ENCODE measurements at places on chromosomes 2 and 18.

GRCh38 chr2:12847694-12848575 is 131.2 kb downstream of the TRIB2 start:
- peak; percentile 23 for DNase-seq

GRCh38 chr2:101327863-101328394 is 19.4 kb upstream of the RNF149 start:
- no peak for DNase-seq

GRCh38 chr2:6506361-6506794 is 359.3 kb downstream of the CMPK2 start:
- DNase-seq = peak; percentile 4

GRCh38 chr2:11582862-11583752 is 49.3 kb downstream of the GREB1 start:
- DNase-seq = peak; percentile 53

- DNase-seq = no peak
Measured at GRCh38 chr2:236169741-236170589, 1.8 kb upstream of the GBX2 start.

- no peak for DNase-seq
Measured at GRCh38 chr18:48942554-48943261, 8.1 kb downstream of the SMAD7 start.

DNA sequence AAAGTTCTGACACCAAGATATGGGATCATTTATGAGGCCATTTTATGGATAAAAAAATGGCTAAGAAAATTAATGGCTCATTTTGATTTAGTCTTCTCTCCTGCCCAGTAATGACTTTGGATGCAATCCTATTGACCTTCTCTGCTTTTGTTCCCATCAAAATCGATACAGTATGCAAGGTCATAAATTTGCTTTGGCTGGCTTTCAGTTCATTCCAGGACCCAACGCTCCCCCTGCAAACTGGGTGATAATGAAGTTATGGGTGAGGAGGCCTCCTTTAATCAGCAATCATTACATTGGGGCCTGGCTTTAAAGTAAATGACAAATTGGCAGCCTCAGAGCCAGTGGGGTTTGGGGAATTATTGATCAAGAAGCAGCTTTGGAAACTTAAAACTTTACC is 351.8 kb upstream of the GYPC start:
- DNase-seq = no peak

- DNase-seq = no peak
Measured at GRCh38 chr2:144331674-144332355, 188.1 kb downstream of the ZEB2 start.

- DNase-seq = no peak
Measured at GRCh38 chr18:10197097-10197496, 257.3 kb upstream of the APCDD1 start.

DNA sequence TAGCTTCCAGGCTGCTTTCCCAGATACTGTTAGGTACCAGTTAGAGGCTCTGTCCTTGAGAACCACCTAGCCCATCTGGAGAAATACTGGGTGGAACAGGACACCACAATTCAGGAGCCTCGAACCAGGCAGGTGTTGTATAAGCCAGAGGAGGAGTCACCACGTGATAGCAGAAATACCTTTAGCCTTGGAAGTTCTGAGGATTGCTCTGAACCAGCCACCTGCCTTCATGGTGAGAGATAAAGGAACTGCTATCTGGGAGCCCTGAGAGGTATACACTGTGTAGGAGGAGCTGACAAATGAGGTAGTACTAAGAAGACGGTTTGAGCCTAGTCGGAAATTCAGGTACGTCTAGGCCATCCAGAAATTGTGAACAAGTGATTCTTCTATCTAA is 7.6 kb upstream of the GPBAR1 start:
- no peak for DNase-seq

- no peak for DNase-seq
Measured at GRCh38 chr2:206859330-206859739, 80.0 kb upstream of the CPO start.

- DNase-seq = no peak
Measured at GRCh38 chr2:101272045-101272784, 19.5 kb downstream of the CNOT11 start.

GRCh38 chr2:236557306-236558030 is 12.2 kb upstream of the ACKR3 start:
- no peak for DNase-seq

DNA sequence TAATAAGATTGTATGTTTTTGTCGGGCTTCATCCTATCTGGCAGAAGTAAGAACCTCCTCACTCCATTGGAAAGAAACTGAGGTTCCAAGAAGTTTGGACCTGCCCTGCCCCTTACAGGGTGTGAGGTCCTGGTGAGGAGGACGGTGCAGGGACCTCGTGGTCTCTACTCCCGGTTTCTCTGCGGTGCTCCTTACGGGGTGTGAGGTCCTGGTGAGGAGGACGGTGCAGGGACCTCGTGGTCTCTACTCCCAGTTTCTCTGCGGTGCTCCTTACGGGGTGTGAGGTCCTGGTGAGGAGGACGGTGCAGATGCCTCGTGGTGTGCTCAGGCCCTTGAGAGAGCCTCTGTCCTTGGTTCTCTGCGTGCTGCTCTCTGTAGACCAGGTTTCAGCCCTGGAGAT is 5.2 kb downstream of the CTDP1 start:
- no peak for DNase-seq

DNA sequence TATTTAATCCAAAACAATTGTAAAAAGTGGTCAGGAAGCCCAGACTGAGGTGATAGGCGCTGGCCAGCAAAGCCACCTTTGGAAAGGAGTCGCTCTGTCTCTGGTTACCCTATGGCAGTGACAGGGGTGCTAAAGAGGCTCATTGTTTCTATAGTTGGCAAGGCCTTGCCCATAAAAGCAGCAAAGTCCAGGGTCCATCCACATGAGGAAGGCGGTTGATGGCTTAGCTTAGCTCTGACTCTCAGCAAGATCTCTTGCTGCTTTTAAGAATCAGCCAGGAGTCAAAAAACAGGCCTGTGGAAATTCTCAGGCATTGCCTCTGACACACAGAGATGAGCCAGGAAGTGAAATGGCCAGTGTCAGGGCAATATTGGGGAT is 57.8 kb upstream of the CYP26B1 start:
- no peak for DNase-seq

DNA sequence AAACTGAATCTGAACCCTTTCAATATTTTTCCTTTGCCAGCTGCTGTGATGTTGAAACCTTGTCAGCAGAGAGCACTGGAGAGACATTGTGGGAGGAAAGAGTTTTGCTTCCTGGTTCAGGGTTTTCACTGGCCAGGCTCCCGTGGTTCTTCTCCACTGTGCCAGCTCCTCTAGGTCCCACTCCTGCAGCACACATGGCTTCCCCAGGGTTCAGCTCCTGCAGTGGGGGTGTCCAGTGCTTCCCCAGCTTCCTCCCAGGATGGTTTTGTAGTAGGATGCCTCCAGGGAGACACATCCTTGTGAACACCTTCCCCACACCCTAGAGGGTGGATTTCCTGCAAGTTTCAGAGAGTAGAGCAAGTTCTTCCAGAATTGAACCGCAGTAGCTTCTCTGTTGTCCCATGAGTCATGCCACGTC is 24.0 kb upstream of the SULT1C3 start:
- DNase-seq = no peak

DNA sequence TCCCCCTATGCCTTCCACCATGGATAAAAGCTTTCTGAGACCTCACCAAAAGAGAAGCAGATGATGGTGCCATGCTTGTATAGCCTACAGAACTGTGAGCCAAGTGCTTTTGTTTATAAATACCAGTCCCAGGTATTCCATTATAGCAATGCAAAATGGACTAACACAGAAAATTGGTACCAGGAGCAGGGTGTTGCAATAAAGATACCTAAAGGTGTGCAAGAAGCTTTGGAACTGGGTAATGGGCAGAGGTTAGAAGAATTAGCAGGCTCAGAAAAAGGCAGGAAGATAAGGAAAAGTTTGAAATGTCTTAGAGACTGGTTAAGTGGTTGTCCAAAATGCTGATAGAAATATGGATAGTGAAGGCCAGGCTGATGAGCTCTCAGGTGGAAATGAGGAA is 16.3 kb upstream of the SCYGR2 start:
- DNase-seq = no peak

DNA sequence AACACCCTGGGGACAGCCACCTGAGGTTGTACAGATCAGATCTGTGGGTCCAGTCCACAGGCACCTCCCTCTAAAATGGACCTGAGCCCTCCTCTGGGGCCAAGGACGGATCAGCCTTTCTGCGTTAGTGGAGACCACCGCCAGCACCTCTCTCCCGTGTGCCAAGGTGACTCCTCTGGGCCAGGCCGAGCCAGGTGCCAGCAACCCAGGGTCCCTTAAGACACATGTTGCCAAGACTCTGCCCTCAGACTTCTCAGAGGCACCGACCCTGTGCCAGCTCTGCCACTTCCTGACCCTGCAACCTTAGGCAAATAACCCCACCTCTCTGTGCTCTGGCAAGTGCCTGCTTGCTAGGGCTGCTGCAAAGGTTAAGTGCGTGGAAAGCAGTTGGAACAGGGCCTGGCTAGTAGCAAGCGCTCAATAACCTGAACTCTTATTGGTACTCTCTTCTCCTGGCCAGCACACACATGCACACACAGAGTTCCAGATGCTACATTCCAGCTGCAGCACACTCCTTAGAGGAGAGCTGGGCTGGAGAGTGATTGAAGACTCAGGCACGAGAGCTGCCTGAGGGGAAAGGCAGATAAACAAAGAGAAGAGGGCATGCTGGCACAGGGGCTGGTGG is 105.6 kb downstream of the TNS1 start:
- DNase-seq = no peak

DNA sequence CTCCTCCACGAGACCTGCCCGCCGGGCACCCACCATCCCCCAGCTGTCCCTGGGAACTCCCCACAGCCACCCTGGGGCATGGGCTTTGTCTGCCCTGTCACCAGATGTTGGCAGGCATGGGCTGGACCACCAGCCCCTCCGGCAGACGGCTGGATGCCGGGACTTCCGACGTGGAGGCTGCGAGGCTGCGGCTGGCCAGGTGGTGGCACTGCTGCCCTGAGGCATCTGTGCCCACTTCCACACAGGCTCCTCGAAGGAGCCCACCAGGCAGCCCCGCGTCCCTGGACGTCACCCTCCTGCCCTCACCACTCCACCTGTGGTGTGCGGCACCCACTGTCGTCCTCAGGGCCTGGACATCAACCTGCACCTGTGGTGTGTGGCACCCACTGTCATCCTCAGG is 319.9 kb upstream of the SALL3 start:
- no peak for DNase-seq

GRCh38 chr2:10048501-10049171 is 5.3 kb downstream of the KLF11 start:
- DNase-seq = peak; percentile 23

- no peak for DNase-seq
Measured at GRCh38 chr18:49910986-49911385, 97.7 kb upstream of the ACAA2 start.

GRCh38 chr2:104404526-104404925 is 449.4 kb upstream of the POU3F3 start:
- no peak for DNase-seq

- peak; percentile 43 for DNase-seq
Measured at GRCh38 chr2:121521359-121521758, 9.3 kb upstream of the RNU4ATAC start.

- no peak for DNase-seq
Measured at GRCh38 chr2:72896446-72896845, 9.2 kb downstream of the SPR start.

DNA sequence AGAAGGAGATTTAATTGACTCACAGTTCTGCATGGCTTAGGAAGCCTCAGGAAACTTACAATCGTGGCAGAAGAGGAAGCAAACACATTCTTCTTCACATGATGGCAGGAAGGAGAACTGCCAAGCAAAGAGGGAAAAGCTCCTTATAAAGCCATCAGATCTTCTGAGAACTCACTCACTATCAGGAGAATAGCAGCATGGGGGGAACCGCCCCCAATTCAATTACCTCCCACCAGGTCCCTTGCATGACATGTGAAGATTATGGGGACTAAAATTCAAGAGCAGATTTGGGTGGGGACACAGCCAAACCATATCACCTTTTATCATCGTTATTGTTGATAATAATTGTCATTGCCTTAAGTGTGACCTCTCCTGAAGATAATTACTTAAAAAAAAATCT is 197.9 kb upstream of the SLC14A2 start:
- DNase-seq = no peak

DNA sequence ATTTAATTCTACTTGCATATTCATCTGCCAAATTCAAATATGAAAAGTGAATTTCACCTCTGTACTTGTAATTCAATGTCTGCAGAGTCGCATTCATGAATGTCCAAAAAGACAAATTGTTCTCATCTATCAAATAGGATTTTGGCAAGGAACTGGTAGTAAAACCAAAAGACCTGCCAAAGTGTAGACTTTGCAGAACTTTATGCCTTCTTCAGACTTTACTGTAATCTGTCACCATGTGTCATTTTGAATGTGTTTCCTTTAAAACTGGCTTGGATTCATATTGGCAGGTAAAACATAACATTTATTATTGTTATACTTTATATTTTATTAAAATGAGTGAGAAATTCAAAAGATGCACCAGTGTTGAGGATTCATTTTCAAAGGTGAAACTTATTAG is 701.9 kb upstream of the LINC00305 start:
- DNase-seq = no peak

DNA sequence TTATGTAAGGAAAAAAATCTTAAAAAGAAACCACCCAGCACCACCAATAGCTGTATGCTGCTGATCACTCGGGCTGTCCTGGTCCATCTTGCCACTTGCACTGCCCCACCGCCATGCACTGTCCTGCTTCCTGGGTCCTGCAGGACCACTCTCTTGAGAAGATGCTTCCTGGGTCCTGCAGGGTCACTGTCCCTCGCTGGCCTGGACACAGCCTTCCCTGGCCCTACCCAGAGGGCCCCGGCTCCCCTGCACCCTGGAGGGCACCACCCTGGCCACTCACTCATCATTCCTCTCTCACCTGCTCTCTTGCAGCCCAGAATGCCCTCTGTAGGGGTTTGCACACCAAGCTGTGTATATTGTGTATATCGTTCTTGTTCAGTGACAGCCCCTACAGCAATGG is 2.4 kb upstream of the OTOS start:
- DNase-seq = no peak

Data from putamen (tissue), 1 donor.